ENCODE measurements at places on chromosomes 12 and 14. TPM values are rescaled to one million over a fixed set of nuclear protein-coding genes. Genes with fewer than 3 reads are reported as not detected.

DNA sequence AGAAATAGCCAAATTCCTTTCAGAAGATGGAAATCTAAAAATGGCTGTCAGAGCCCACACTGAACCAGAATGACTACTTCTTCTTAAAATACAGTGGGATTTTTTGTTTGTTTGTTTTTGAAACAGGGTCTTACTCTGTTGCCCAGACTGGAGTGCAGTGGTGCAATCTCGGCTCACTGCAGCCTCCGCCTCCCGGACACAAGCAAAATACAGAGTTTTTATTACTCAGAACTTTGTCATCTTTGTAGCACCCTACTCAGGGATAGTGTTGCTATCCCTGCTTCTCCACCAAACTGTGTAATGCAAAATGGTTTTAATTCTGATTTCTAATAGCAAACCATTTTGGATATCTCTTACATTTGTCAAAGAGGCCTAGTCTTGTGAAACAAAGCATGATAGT, 16.4 kb downstream of the ZNF410 start:
- DNase-seq, result no peak

- DNase-seq, result no peak
These were observed 99.9 kb upstream of the SLC24A4 start for GRCh38 chr14:92223025-92223424.

- DNase-seq, result no peak
These were observed 14.6 kb downstream of the CDKN3 start for GRCh38 chr14:54411371-54411770.

DNA sequence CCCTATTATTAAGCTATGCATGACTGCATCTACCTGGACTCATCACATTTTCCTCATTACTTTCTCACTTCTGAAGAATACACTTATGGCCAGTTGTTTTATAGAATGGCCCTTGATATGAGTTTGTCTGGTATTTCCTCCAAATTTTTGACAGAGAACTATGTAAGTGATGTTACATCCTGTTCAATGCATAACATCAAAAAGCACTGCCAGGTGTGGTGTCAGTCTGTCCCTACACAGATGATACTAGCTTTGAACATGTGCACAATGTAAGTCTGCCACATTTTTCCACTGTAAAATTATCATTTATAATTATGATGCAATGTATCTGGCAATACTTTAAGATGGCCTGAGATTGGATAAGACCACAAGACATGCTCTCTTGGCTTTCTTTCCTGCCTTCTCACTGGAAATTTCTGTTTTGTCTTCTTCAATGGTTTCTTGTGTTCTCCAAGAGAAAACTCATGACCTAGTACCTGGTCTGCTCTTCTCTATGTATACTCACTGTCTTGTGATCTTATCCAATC, 28.3 kb downstream of the HEATR5A start:
- DNase-seq, result no peak

Gene CISTR
- total RNA-seq, result not detected

- DNase-seq, result no peak
These were observed 23.5 kb upstream of the GPR68 start for GRCh38 chr14:91267965-91268437.

DNA sequence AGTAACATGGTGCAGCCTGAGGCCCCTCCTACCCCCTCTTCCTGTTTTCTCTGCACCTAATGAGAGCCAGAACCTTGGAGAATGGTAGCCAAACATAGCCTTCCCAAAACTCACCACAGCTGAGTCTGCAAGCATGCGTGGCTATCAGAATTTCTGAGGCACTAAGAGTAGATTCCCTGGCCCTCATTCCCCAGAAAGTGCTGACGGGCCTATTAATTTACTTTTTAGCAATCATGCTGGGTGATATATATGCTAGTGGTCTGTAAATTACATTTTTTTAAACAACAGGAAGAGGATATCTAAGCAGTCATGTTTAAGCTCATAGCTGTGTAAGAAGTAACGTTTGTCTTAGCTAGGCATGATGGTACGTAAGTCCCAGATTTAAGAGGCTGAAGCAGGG, 30.4 kb downstream of the KANSL2 start:
- DNase-seq, result no peak

DNA sequence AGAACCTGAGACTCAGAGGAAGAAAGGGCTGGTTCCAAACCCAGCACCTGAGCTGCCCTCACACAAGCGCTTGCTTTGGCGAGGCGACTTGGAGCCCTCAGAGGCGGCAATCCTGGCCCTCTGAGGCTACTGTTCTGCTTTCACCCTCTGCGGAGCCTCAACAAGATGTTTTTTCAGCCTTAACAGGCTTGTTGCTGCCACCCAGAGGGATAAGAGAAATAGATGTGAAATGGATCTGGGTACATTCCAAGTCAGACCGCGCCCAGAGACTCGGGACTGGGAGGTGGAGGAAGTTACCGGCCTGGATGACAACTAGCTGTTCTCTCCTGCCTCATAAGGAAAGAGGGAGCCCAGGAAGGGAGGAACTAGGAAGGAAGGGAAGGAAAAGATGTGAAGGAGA, 89.6 kb downstream of the TTC7B start:
- DNase-seq, result no peak

Gene BCL2L14
- 3.7 TPM for total RNA-seq

GRCh38 chr12:24222968-24223367, 273.5 kb upstream of the SOX5 start:
- DNase-seq, result no peak

- no peak for DNase-seq
These were observed 310.4 kb downstream of the KCNH5 start for GRCh38 chr14:62734831-62735230.

DNA sequence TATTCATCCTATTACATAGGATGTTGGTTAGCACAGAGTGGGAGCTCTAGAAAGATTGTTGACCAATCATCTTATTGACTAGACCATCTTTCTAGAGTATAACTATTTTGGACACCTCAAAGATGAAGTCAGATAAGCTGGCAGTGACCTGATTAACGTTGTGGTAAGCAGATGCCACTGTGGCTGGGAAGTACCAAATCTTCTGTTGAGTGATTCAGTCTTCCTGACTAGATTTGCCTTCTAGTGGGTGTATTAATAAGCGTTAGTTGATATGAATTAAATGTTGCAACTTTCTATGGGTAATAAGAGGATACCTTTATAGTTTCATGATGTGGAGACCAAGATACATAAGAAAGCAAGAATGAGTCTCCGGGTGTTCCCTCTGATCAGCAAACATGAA, 51.2 kb upstream of the HELB start:
- no peak for DNase-seq

- no peak for DNase-seq
These were observed 4.5 kb downstream of the RPH3A start for GRCh38 chr12:112796067-112796466.

Gene HOXC10
- not detected for total RNA-seq
